ENCODE measurements at places on chromosomes 13 and 19.
A peak's percentile ranks its signal among the peaks of the same experiment; 100 is the strongest.

GRCh38 chr13:67137044-67137735 lies 92.9 kb downstream of the PCDH9 start:
- no peaks in the 10 kb centered on the region for H3K36me3 ChIP-seq
- no peaks in the 10 kb centered on the region for H3K4me1 ChIP-seq
- H3K27ac ChIP-seq = no peak overlapping the region
- no peaks in the 10 kb centered on the region for H3K27me3 ChIP-seq
- H3K4me3 ChIP-seq = no peak overlapping the region

GRCh38 chr19:38224014-38224862 lies at the start of gene DPF1:
Gene DPF1 (minus strand): TSS chr19:38224222. CDS start chr19:38224142, 80 bp downstream.
- no peaks in the 10 kb centered on the region for H3K36me3 ChIP-seq
- H3K27me3 ChIP-seq = no peaks in the 10 kb centered on the region
- DNase-seq = no peak

GRCh38 chr13:111020021-111020420 lies 95.1 kb upstream of the ARHGEF7 start:
- H3K36me3 ChIP-seq = no peaks in the 10 kb centered on the region
- no peaks in the 10 kb centered on the region for H3K4me1 ChIP-seq
- no peak for DNase-seq
- no peak overlapping the region for H3K27ac ChIP-seq
- no peak overlapping the region for H3K4me3 ChIP-seq

DNA sequence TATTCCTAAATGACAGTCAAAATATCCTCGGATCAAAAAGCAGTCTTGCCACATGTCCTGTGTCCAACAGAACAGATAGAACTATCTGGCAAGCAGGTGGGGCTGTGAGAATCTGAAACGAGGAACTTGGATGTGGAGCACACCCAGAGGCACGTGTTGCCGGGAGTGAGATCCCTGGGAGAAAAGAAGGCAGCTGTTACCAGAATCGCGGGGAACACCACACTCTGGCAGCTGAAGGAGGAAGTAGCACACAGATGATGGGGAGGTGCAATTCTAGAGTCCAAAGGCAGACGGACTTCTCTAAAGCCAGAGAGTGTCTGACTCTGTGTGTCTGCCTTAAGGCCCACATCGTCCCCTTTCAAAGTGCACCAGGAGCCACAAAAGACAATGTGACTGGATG lies 22.3 kb downstream of the SLC7A1 start:
- H3K27ac ChIP-seq = no peak overlapping the region
- H3K4me3 ChIP-seq = no peak overlapping the region
- no peaks in the 10 kb centered on the region for H3K36me3 ChIP-seq
- H3K27me3 ChIP-seq = no peaks in the 10 kb centered on the region

GRCh38 chr19:33424181-33424580 lies 50.7 kb downstream of the CEBPG start:
- no peaks in the 10 kb centered on the region for H3K4me1 ChIP-seq
- DNase-seq = no peak
- no peaks in the 10 kb centered on the region for H3K27me3 ChIP-seq
- no peak overlapping the region for H3K4me3 ChIP-seq
- no peaks in the 10 kb centered on the region for H3K36me3 ChIP-seq
- H3K27ac ChIP-seq = no peak overlapping the region

DNA sequence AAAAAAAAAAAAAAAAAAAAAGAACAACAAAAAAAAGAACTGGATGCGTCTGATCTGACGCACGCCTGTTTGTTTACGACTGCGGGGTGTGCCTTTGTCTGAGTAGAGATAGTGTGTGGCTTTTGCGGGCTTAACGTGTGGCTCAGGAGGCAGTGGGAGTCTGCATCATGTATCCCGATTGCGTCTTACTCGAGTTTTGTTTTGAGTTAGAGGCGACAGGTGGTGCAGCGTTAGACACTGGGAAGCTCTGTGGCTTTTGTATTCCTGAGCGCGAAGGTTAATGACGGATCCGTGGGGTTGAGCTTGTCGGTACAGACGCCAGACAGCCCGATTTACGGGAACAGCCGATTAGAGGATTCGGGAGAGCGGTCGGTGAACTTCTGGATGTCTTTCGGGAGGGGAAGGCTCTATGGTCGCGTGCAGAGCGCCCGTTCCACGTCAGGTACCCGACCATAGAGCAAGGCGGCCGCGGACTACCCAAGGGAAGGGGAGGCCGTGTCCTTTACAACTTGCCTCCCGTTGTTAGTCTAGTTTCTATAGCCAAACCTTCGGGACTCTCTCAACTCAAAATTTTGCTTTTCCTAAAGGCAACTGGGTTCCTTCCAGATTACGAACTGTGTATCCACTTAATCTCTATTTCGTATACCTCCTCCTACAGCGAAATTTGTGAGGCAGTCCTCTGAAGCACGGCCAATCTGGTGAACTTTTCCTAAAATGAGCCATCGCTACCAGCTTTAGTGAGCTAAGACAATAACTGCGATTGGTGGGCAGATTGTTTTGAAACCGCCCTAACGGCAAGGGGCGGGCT lies 926 bp upstream of the HNRNPUL1 start:
- peak overlapping the region; percentile 93 for H3K27ac ChIP-seq
- peak; percentile 13 for DNase-seq
- H3K4me3 ChIP-seq = peak overlapping the region; percentile 72
- peaks cover 10% of the 10 kb centered on the region for H3K36me3 ChIP-seq

- no peaks in the 10 kb centered on the region for H3K4me1 ChIP-seq
- H3K36me3 ChIP-seq = no peaks in the 10 kb centered on the region
- DNase-seq = no peak
- no peak overlapping the region for H3K4me3 ChIP-seq
Observed at GRCh38 chr19:41106177-41106576, 8.1 kb upstream of the CYP2F1 start.

GRCh38 chr19:42401365-42402303 lies 11.5 kb upstream of the CNFN start:
- no peak for DNase-seq
- H3K4me1 ChIP-seq = peaks cover 3% of the 10 kb centered on the region
- peak overlapping the region; percentile 34 for H3K4me3 ChIP-seq

- peak overlapping the region; percentile 59 for H3K27ac ChIP-seq
- no peak overlapping the region for H3K4me3 ChIP-seq
- peaks cover 7% of the 10 kb centered on the region for H3K4me1 ChIP-seq
- no peaks in the 10 kb centered on the region for H3K27me3 ChIP-seq
- no peaks in the 10 kb centered on the region for H3K36me3 ChIP-seq
Observed at GRCh38 chr13:95289020-95289444, 12.2 kb downstream of the ABCC4 start.

- no peaks in the 10 kb centered on the region for H3K27me3 ChIP-seq
- H3K4me1 ChIP-seq = no peaks in the 10 kb centered on the region
- no peak overlapping the region for H3K27ac ChIP-seq
- DNase-seq = peak; percentile 32
Observed at GRCh38 chr13:46831588-46832194, 34.7 kb upstream of the ESD start.

DNA sequence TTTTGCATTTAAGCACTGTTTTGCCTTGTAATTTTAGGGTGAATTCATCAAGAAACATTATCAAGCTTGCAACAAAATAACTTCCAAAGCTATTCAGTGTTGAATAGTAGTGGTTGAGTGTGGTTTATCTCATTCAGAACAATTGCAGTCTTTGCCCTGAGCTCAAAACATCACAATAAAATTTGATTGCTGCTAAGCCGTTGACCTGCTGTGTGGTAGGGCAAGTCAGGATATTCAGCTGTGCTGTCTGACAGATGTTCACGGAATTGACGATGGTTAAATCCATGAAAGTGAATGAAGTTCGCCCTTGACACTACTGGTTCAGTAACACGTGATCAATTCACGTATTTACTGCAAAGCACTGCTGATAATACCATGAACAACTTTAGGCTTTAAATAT lies 66.9 kb downstream of the GJA3 start:
- H3K27ac ChIP-seq = no peak overlapping the region
- no peak overlapping the region for H3K4me3 ChIP-seq
- no peaks in the 10 kb centered on the region for H3K36me3 ChIP-seq
- H3K27me3 ChIP-seq = no peaks in the 10 kb centered on the region

GRCh38 chr19:4859697-4860096 lies 7.8 kb downstream of the PLIN3 start:
- DNase-seq = no peak
- H3K36me3 ChIP-seq = no peaks in the 10 kb centered on the region
- no peak overlapping the region for H3K4me3 ChIP-seq
- H3K27me3 ChIP-seq = no peaks in the 10 kb centered on the region
- H3K4me1 ChIP-seq = no peaks in the 10 kb centered on the region

GRCh38 chr13:79096099-79096498 lies 310.0 kb downstream of the RBM26 start:
- H3K27ac ChIP-seq = no peak overlapping the region
- DNase-seq = no peak
- H3K27me3 ChIP-seq = no peaks in the 10 kb centered on the region

DNA sequence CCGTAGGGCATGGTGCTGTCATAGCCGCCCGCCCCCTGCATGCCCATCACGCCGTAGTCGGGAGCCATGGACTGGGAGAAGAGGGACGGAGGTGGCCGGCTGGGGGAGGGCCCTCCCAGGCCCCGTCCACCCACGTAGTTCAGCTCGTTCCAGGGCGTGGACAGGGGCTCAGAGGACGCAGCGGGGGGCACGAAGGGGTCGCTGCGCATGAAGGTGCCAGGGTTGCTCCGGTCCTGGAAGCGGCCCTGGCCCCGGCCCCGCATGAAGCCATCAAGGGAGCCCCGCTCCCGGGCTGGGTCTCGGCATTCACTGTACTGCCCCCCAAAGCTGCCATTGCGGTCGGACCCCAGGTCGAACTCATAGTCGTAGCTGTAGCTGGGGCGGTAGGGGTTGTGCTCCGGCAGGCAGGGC lies 6.7 kb downstream of the AKAP8 start:
- no peaks in the 10 kb centered on the region for H3K27me3 ChIP-seq
- DNase-seq = no peak
- peaks cover 7% of the 10 kb centered on the region for H3K4me1 ChIP-seq
- no peak overlapping the region for H3K4me3 ChIP-seq
- no peaks in the 10 kb centered on the region for H3K36me3 ChIP-seq

DNA sequence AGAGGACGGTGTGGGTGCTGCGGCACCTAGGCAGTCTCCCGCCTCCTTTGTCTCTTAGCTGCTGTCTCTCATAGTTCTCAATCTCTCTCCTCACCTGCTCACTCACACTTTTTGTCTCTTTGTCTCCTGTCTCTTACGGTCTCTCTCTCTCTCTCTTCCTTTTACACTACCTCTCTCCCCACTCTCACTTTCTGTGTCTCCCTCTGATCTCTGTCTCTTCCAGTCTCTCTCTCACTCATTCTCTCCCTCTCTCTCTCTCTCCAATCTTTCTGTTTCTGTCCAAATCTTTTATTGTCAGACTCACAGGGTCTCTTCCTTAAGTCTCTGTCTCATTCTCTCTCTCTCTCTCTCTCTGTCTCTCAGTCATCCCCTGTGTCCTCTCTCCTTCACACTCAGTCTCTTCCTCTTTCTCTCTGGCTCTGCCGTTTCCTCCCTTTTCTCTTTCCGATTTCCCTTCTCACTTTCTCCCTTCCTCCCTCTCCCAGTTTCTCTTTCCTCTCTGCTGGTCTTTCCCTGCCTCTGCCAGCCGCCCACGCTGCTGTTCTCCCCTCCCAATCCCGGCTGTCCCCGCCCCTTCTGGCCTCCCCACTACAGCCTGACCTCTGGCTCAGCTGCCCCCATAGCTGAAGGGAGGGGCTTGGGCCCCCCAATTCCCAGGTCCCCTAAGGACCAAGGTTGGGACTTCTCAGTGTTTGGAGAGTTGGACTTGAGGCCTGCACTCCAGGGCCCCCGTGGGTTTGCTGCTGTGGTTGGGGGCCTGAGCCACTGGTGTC lies at the start of gene PLEKHA4:
TSS of gene PLEKHA4 (minus strand) at position 504 of the 773 bp plus-strand sequence. CDS start 997 bp downstream, outside the sequence.
- H3K4me1 ChIP-seq = peaks cover 12% of the 10 kb centered on the region
- no peaks in the 10 kb centered on the region for H3K27me3 ChIP-seq
- peak within 1 kb of the TSS; percentile 59 for H3K27ac ChIP-seq
- peaks cover 7% of the 10 kb centered on the region for H3K36me3 ChIP-seq

- peak overlapping the region; percentile 84 for H3K27ac ChIP-seq
- no peak for DNase-seq
- H3K27me3 ChIP-seq = no peaks in the 10 kb centered on the region
- H3K36me3 ChIP-seq = no peaks in the 10 kb centered on the region
Observed at GRCh38 chr19:1017115-1017905, 3.6 kb downstream of the TMEM259 start.

DNA sequence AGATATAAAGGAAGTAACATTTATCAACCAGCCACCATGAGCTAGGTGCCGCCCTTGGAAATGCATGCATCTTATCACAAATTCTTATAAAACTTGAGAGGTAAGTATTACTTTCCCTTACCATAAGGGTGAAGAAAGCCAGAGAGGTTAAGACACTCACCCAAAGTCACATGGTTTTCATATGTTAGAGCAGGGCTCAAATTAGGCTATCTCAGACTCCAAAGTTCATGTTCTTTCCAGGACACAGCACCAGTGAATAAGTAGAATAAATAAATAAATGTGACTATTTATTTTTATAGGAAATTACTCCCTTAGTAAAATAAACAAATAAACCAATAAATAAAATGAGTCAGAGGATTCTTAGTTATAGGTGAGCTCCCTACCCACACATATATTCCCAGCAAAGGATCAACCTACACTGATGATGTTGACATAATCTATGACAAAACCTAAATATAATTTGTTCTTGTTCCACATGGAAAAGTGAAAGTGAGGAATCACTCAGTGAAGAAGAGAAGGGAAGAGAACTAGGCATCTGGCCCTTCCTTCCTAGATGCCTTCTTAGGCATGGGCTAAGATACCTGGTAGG lies 27.2 kb downstream of the SPRY2 start:
- H3K4me3 ChIP-seq = no peak overlapping the region
- no peak for DNase-seq
- H3K36me3 ChIP-seq = no peaks in the 10 kb centered on the region
- no peaks in the 10 kb centered on the region for H3K27me3 ChIP-seq
- no peak overlapping the region for H3K27ac ChIP-seq

DNA sequence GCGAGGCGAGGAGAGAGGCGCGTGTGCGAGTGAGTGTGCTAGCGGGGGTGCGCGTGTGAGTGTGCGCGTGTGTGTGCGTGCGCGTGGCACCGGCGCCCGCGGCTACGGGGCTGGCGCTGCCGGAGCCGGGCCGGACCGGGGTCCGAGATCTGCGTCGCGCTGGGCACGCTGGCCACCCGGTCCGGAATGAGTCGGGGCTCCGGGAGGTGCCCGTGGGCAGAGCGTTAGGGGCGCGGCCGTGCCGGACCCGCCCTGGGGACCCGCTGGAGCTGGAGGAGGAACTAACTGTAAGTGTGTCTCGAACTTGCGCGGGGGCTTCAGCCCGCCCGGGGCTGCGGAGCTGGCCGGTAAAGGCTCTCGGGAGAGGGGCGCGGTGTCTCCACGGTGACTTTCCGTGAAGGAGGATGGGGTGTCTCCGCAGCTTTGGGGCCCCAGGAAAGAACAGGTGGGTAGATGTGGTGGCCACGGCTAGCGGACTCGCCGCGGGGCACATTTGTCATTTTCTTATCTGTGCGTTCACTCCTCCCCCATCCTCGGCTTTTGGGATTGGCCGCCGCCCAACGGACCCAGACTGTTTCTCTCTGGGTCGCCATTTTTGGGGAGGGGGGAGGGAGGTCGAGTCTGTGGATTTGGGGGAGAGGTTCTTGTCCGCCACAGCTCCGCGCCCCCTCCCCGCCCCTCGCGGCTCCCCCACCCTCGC lies 10.1 kb upstream of the SOX1 start:
- no peak overlapping the region for H3K27ac ChIP-seq
- no peaks in the 10 kb centered on the region for H3K36me3 ChIP-seq
- H3K4me3 ChIP-seq = no peak overlapping the region
- H3K27me3 ChIP-seq = no peaks in the 10 kb centered on the region
- no peaks in the 10 kb centered on the region for H3K4me1 ChIP-seq
- no peak for DNase-seq

GRCh38 chr13:45447050-45447661 lies 17.6 kb upstream of the COG3 start:
- no peaks in the 10 kb centered on the region for H3K4me1 ChIP-seq
- no peak overlapping the region for H3K27ac ChIP-seq
- no peak overlapping the region for H3K4me3 ChIP-seq
- H3K36me3 ChIP-seq = no peaks in the 10 kb centered on the region
- no peaks in the 10 kb centered on the region for H3K27me3 ChIP-seq

GRCh38 chr19:47725759-47726401 lies 12.7 kb downstream of the EHD2 start:
- DNase-seq = no peak
- no peaks in the 10 kb centered on the region for H3K36me3 ChIP-seq
- no peaks in the 10 kb centered on the region for H3K27me3 ChIP-seq
- no peak overlapping the region for H3K27ac ChIP-seq
- H3K4me1 ChIP-seq = peaks cover 15% of the 10 kb centered on the region

Data from Panc1 (cell line).